ENCODE measurements at places on chromosomes 2 and 18.

DNA sequence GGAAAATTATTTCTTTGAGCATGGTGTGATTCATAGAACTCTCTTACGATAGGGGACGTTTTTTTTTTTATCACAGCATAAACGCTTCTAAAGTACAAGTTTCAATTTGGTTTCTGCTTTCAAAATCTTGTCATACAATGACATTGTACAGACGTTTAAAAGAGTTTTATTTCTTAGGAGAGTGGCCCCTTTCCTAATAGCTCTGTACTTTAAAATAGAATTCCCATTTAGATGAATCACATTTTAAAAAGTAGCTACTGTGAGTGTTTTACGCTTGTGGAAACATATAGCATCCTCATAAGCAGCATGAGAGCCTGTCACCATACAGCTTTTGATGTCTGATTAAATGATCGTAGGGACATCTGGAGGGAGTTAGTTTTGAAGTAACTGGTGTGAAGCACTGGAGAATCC is 510.9 kb downstream of the PARD3B start:
- no peak for DNase-seq

GRCh38 chr18:10322435-10322834 is 132.0 kb upstream of the APCDD1 start:
- no peak for DNase-seq

DNA sequence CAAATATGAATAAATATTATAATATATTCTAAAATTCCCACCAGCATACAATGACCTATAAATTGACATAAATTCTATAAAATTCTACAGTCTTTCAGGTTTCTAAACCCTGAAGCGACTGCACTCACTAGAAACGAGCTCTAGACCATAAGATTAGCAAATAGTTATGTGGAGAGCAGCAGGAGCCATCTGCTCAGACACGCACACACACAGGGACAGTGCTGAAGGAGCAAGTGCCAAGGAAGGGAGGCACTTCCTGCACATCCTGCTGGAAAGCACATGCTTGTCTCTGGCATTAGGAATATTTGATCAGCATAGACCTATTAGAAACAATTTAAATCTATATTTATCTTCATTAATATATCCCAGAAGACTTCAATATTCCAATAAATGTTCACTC is 713.9 kb upstream of the CDH2 start:
- DNase-seq: no peak

DNA sequence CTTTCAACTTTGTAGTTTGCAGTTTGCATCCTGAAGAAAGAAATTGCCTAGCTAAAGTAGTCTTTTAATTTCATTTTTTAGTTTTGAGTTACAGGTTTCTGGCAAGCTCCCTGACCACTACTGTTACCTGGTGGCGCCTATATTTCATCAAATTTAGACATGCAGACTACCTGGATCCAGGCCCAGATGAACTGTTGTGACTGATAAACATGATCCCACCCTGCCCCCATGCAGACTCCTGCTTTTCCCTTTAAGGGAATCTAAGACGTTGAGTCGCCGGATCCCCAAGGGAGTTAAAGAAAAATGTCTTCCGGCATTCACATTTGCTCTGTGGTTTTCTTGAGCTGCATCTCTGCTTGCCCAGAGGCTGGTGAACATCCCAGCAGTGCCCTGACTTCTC is 22.2 kb downstream of the METAP1D start:
- peak; percentile 77 for DNase-seq

GRCh38 chr2:96427917-96428316 is 77.2 kb downstream of the NEURL3 start:
- DNase-seq: no peak

- DNase-seq: no peak
Measured at GRCh38 chr2:40511661-40512213, 59.8 kb upstream of the SLC8A1 start.

All from cerebellar cortex (tissue), 1 donor.